ENCODE measurements at places on chromosomes 5 and 9.

DNA sequence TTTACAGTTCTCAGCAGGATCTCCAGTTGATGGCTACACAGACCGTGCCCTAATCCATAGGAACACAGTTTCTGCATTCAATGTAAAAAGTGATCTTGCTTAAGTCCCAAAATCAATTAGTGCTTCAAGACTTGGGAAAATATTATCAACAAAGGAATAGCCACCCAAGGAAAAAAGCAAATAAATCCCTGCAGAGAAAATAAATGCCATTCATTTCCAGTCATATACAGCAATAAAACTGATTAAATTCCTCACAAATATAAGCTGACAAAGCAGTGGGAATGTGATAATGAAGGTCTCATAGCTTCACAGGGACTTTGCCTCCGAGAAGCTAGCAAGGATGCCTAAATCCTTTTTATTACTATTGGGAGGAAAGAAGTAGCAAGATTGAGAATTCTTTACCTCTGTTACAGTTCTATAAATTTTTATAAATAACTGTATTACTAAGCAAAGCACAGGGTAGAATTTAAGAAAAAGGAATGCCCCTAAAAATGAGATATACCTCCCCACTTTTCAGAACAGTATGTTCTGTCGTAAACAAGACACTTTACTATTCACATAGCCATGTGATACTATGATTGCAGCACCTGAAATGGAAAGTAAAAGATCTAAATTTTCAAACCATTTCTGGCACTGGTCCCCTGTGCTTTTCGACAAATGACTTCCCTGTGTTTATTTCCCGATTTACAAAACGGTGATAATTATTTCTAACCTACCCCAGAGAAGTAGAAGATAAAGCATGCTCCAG, 59.8 kb downstream of the ARSB start:
- DNase-seq: no peak

- DNase-seq: no peak
Measured at GRCh38 chr9:135926402-135927194, 19.3 kb upstream of the CAMSAP1 start.

DNA sequence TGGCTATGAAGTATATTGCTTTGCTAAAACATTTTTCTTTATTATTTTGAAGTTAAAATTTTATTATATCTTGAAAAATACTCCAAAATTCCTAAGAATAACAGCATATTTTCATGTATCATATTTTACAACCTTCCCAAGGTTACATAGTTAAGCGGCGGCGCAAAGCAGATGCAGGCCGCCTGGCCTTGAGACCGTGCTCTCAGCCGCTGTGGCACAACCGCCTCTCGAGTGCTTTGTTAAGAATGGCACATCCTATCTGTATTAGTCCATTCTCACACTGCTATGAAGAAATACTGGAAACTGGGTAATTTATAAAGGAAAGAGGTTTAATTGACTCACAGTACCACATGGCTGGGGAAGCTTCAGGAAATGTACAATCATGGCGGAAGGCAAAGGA, 228.8 kb downstream of the ARRDC3 start:
- DNase-seq: no peak

DNA sequence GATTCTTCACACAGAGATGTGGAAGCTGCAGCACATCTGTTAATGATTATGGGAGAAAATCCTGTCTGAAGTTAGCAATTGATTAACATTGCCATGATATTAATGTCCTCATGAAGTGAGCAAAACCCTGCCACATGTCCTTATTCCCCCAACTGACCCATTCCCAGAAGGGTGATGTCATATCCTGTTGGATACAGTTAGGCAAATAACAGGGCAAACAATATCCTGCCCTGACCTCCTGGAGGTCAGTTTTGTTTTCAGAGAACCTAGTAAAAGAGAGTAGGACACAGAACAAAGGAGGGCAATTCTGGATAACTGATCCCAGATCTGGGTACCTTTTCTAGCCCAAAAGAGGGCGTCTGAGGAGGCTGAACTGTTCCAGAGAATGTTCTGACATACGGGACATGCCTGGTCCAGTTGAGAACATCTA, 11.0 kb downstream of the ABLIM3 start:
- no peak for DNase-seq

DNA sequence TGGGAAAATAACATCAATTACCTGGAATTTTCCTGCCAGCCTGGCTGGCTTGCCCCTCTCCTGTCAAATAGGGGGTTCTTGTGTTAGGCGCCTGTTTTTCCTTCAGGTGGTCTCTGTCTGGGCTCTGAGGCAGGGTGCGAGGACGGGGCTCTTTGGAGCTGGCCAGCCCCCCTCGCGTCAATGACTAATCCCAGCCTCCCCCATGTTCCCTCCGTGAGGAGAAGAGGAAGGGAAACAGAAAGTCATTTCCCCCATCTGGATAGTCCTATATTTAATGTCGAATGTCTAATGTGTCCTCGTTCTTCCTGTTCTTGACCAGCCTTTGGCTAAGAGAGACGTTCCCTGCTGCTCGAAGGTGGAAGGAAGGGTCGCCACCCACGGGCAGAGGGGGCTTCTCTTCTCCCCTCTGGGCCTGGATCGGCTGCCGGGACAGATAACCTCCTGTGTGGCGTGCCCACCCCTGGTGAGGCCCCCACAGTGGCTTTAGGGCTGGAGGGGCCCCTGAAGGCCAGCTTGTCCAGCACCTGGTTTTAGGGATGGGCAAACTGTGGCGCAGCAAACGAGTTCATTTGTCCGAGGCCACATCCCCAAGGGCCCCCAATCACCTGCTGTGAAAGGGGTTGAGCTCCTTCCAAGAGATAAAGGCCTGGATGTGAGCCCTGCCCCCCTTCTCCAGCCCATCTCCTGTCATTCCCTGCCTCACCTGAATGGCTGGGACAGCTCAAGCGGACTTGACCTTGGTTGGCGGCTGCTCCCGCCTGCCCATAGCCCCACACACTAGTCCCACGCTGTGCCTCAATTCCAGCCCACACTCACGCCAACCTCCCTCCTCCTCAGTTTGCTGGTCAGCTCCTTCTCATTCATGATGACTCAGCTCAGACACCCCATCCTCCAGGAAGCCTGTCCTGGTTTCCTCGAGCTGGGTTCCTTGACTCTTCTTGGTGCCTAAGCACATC, 35.9 kb upstream of the UNC5A start:
- DNase-seq: no peak

GRCh38 chr9:113998114-113998513, 80.0 kb downstream of the AMBP start:
- no peak for DNase-seq

GRCh38 chr5:118984602-118985001, 3.7 kb downstream of the DTWD2 start:
- no peak for DNase-seq

GRCh38 chr9:110939047-110939446, 99.2 kb downstream of the LPAR1 start:
- no peak for DNase-seq

- DNase-seq: no peak
Measured at GRCh38 chr9:94780516-94780950, 54.0 kb downstream of the AOPEP start.

GRCh38 chr5:144457160-144457559, 286.5 kb downstream of the KCTD16 start:
- DNase-seq: no peak

DNA sequence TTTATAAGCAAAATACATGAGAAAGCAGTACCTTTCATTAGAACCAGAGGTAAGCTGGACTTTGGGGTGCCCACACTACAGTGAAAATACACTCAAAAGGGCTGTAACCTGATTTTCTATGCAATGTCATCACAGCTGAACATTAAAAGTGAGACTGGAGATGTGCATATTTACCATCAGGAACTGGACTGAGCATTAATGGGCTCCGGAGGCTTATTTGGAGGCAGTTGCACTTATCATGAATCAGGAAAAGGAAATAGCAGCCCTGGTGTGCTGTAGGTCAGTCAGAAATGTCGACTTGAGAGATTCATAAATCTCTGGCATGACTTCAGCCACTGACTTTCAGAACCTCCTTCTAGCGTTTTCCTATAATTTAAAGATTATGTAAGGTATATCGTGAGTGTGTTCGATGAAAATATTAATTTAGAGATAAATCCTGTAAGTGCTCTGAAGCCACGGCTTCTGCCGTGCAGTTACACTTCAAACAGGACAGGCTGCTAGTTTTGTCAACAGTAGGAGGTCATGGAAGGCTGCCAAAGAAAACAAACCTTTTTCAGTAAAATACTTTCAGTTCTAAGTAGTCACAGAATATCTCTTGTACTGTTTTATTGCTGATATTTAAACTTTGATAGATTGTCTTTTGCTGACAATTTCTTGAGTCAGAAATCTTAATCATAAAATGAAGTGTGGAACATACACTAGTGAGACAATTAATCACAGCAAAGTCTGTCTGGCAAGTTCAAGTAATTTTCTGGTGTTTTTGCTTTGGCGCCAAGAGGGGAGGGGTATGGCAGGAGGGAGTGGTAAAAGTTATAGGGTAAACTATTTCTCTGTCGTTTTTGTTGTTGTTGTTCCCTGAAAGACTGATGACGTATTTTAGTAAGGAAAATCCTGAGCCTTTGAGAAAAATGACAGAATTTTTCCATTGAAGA, 939.7 kb downstream of the NR2F1-AS1 start:
- no peak for DNase-seq

GRCh38 chr5:139251281-139251687, 42.3 kb upstream of the MATR3 start:
- no peak for DNase-seq

GRCh38 chr9:92133949-92134604, 18.9 kb upstream of the SPTLC1 start:
- DNase-seq: no peak

DNA sequence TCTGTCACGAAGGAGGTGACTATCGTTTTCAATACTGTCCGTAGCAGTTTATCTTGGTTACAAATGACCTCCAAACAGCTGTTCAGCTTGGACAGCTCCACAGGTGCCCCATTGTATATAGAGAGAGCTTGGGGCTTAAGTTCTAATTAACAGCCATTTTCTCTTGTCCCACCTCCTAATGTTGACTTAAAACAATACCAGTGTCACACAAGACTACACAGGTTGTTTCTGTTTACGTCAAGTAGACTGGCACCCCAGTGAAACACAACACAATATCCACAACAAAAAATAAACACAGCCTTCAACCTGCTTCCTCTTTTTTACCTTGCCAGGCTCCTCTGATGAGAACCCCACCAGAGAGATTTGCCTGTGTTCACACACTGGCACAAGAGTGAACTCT, 39.8 kb upstream of the TLE1 start:
- DNase-seq: no peak

DNA sequence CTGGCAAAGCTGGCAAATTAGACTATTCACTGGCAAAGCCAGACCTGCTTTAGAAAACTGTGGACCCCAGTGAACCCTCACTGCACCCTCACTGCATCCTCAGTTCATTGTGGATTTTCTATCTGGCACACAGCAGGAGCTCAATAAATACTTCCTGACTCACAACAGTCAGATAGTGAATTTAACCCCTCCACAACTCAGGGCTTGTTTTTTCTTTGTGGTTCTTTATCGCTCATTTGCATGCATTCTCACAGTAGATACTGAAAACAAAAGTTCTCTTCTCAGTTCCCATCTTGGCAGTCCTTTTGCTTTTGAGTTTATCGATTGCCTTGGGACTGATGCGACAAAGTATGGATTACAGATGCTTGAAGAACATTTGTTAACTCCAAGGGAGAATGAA, 99.8 kb downstream of the ACTL7B start:
- DNase-seq: no peak

DNA sequence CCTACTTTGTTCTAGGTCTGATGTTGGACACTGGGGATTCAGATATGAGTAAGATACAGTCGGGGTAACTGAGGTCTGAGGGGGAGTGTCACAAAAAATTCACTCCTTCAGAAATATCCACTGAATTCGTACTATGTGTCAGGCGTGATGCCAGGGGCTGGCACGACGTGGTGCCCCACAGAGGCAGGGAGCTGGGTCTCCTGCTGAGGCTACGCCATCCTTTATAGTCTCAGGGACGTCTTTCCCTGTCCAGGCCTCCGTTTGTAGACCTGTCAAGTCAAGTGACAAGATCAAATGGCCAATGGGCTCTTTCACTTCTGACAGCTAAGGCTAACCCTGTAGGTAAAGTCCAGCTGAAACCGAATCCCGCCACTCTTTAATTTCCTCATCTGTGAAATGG, 118.8 kb upstream of the SMIM23 start:
- DNase-seq: no peak

GRCh38 chr5:41156739-41157138, 56.6 kb downstream of the C6 start:
- DNase-seq: no peak

- no peak for DNase-seq
Measured at GRCh38 chr9:97060796-97061195, 21.9 kb upstream of the CTSV start.

- no peak for DNase-seq
Measured at GRCh38 chr9:16241231-16241630, 629.2 kb downstream of the BNC2 start.

- DNase-seq: no peak
Measured at GRCh38 chr9:38041564-38042243, 27.3 kb downstream of the SHB start.

DNA sequence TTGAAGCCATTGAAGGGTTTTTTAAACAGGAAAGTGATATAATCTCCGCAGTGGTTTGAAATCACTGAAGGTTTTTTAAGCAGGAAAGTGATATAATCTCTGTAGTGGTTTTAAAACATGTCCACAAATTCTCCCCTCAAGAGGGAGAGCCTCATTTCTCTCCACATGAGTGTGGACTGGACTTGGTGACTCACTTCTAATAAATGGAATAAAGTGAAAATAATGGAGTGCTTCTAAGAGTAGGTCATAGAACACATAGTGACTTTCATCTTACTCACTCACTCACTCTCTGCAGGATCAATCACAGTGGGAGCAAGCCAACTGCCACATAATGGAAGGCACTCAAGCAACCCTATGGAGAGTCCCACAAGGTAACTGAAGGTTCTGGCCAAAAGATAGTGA, 12.0 kb downstream of the CTNNAL1 start:
- no peak for DNase-seq

GRCh38 chr9:6184749-6185645, 30.6 kb upstream of the IL33 start:
- DNase-seq: no peak

DNA sequence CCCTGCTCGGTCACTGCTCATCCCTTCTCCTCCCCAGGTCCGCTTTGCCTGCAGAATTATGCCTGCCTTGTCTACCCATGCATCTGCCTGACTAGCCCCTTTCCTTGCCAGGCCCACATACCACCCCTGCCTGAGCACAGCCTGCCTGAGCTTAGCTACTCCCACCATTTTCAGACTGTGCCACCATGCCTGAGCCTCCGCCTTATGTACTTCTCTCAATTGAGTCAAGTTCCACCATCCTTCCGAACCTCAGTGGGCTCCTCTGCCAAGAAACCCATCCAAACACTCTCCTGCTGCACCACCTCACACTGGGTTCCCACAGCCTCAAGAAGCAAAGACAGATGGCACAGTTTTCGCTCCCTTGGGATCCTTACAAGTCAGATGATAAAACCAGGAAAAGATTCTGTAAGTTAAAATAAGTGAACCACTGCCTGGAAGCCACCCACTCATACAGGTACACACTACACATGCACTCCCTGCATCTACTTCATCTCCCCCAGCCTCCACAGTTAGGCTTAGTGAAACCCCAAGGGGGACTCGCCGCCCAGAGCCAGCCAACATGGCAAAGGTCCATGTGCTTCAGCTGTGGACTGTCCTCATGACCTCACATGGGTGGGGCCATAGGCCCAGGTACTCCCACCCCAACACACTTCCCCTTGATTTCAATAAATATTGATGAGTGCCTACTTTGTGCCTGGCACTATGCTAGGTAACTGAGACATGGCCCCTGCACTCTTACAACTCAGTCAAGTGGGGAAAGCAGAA, 23.1 kb downstream of the P4HA2 start:
- DNase-seq: no peak

Data from esophagus squamous epithelium (tissue), 5 donors.